ENCODE measurements at places on chromosomes 1 and 21.

GRCh38 chr1:148363439-148363810 is 119.7 kb downstream of the PPIAL4G start:
- DNase-seq = no peak

- DNase-seq = no peak
These were observed 497.2 kb upstream of the PKN2 start for GRCh38 chr1:88186911-88187310.

DNA sequence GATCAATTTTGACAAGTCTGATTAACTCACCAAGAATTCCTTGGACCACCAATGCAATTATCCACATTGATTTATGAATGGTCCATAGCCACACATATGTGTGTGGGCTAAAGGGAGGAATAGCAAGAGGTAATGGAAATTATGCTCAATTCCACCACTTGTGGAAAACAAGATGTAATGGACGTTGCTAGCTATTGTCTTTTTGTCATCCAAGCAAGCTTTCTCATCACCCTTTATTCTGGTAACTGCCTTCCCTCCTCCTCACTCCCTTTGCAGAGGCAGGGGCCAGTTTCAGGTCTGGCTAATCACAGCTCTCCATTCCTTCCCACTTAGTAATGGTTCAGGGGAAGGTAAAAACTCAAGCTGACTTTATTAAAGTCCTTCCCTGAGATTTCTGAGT is 24.7 kb upstream of the RAB3GAP2 start:
- no peak for DNase-seq

DNA sequence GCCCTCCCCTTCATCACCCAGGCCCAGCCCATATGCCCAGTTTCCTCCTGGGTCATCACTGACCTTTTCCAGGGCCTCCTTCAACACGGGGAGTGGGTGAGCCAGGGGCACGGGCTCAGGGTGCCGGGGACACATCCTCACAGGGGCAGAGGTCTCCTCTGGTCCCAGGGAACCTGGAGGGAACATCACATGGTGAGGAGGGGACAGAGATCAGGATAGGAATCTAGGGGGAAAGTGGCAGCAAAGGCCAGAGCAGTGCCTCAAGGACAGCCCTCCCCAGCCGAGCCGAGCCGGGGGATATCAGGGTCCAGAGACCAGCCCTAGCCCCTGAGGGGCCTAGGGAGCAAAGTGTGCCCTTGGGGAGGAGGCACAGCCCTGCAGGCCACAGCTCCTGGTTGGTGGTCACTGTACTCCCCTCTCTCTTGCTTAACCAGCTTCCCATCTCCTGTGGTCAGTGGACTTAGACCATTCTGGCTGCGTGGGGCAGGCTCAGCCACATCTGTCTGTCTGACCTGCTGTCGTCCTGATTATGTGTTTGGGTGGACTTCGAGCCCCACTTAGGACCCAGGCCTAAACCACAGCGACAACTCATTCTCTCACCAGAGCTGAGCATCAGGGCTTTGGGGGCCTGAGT is 9.5 kb downstream of the LACTBL1 start:
- no peak for DNase-seq

GRCh38 chr1:86247597-86248279 is 91.2 kb upstream of the COL24A1 start:
- no peak for DNase-seq

DNA sequence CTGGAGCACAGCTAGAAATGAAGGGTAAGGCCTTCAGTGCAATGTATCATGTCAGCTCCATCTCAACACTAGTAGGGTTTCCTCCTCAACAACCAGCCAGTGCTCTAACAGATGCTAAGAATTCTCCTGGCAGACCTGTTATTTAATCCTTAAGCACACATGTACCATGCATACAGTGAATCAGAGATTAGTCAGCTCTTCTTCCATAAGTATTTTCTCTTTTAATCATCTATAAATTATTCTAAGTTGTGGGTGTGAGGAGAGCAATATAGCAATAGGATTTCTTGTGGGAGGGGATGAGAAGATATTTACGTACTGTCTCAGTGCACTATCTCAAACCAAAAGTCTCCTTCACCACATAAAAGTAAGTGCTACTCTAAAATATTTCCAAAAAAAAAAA is 95.3 kb downstream of the COP1 start:
- no peak for DNase-seq

DNA sequence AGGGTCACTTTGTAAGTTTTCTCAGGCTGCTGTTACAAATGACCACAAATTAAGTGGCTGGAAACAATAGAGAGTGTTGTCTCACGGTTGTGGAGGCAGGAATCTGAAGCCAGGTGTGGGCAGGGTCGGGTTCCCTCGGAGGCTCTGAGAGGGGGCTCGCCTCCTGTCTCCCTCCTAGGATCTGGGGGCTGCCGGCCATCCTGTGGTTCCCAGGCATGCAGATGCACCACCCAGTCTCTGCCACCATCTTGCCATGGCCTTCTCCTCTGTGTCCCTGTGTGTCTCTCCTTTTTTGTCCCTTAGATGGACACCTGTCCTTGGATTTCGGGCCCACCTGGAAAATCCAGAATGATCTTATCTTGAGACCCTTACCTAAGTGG is 4.8 kb downstream of the TP73 start:
- no peak for DNase-seq

- peak; percentile 44 for DNase-seq
These were observed 5.4 kb upstream of the LAMC2 start for GRCh38 chr1:183180634-183181056.

DNA sequence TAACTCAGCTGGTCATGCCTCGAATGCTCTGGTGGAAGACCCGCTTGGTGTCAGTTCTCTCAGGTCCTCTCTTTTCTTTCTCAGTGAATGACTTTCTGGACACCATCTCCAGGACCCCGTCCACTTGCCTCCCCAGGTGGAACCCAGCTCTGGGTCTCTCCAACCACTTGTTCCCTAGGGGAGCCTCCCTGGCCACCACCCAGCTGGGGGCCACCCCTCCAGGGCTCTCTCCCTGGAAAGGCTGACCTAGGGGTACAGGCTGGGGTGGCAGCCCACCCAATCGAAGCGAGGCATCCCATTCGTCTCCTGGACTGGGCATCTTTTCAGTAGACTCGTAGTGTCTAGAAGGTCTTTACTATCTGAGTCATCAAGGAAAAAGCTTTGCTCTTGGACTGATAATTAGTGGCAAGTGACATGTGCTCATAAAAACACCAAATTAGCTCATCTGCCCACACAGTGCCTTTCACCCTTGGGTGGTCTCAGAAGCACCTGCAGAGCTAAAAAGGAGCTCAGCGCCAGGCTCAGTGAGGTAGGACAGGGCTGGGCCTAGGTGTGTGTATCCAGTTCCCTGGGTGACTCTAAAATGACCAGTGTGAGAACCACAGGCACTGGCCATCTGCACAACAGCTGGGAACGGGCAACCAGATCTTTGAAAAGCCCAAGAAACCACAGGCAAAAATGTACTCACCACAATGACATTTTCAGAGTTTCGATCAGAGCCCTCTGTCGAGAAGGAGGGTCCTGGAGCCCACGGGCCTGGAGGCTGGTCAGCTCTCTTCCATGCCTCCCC is 2.4 kb upstream of the PDXK start:
- DNase-seq = peak; percentile 81

- DNase-seq = no peak
These were observed 43.2 kb downstream of the KIF26B start for GRCh38 chr1:245197911-245198379.

DNA sequence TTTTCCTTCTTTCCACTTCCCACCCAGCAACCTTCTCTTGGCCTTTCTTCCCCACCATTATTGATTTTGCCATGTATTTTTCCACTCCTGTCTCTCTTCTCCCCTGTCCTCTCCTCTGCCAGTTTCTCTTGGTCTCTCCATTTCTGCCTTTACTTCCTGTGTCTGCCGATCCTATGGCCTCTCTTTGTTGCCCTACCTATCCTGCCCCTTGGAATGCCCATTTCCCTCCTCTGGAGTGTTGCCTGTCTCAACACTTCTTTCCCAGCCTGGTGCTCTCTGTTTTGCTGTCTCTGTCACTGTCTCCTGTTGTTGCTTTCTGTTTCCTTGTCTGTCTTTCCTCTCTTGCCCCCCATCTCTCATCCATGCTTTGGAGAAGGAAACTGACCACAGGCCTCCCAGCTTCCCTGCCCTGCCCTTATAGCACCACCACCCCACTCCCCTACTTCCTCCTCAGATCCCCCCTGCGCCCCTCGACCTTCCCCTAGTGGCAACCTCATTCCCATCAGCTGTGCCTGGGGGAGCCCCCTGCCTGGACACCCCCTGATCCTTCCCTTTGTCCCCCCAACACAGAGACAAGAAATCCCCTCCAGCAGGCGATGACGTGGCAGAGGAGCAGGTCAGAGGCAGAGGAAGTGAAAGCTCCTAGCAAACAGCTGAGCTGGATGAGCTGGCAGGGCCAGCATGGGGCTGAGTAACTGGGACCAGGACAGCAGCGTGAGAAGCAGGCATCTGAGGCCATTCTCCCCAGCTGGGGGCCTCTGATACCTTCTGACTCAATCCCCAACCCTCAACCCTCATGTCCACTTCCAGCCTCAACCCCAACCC is 6.6 kb upstream of the ETV3L start:
- DNase-seq = peak; percentile 60

GRCh38 chr1:56545711-56546110 is 33.7 kb downstream of the PLPP3 start:
- DNase-seq = no peak

DNA sequence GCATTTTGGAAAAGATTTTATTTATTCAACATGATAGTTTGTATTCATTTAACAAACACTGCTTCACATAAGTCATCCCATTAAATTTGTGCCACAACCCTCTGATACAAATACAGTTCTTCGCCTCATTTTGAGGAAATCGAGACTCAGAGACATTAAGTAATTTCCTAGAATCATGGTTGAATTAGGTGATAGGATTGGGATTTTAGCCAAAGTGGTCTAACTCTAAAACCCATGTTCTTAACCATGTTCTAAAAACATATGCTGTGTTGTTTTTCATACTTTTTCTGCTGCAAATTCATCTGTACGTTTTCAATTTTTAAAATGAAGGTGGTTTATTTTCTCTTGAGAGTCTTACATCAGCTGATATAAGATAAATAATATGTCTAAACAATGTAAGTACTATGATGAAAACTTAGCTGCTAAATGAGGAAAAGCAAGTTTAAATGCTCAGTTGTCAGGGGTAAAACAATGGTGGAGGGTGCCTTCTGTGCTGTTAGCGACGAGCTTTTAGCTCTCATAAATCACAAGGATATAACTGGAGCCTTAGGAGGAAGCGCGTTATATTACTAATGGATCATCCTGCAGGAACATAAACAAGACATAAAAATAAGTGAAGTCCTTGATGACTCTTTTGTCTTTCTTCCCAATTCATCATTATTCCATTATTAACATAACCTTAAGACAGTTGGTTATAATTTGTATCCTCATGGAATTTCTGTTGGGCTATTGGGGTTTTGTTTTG is 97.7 kb downstream of the CACHD1 start:
- no peak for DNase-seq

- DNase-seq = no peak
These were observed 12.1 kb upstream of the MIIP start for GRCh38 chr1:12007204-12007603.

GRCh38 chr1:206575165-206575893 is 36.9 kb downstream of the EIF2D start:
- peak; percentile 41 for DNase-seq

GRCh38 chr1:63294803-63295594 is 27.4 kb upstream of the FOXD3 start:
- DNase-seq = no peak

- no peak for DNase-seq
These were observed 21.7 kb downstream of the XCL1 start for GRCh38 chr1:168598125-168598524.

DNA sequence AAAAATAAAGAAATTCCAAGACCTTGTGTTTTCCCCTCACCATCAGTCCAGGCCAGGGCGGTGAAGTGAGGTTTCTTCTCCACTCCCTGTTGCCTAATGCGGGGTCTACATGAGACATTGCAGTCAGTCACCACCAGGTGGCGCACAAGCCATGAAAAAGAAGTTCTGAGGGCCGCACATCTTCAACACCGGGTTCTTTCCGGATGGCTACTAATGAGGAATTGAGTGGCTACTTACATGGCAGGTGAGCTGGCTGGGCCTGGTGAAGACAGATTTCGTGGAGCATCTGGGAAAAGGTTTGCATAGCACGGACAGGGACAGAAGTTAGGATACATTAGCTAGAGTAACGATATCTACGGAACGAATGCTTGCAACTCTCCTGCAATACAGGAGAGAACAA is 15.8 kb upstream of the S100A11 start:
- DNase-seq = no peak

DNA sequence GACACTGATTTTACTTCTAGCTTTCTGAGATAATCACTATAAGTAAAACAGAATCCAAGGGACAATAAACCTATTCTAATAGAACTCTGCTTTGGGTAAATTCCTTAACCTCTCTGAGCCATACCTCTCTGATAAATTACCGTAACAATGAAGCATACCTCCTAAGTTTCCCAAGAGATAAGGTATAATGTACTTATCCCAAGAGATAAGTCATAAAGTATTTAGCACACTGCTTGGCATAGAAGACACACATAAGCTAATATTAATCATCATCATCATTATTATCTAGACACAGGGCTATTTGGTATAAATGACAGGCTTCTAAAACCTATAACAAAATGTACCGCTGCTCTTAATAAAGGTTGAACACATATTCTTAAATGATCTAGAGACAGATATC is 16.2 kb downstream of the SSX2IP start:
- DNase-seq = no peak

DNA sequence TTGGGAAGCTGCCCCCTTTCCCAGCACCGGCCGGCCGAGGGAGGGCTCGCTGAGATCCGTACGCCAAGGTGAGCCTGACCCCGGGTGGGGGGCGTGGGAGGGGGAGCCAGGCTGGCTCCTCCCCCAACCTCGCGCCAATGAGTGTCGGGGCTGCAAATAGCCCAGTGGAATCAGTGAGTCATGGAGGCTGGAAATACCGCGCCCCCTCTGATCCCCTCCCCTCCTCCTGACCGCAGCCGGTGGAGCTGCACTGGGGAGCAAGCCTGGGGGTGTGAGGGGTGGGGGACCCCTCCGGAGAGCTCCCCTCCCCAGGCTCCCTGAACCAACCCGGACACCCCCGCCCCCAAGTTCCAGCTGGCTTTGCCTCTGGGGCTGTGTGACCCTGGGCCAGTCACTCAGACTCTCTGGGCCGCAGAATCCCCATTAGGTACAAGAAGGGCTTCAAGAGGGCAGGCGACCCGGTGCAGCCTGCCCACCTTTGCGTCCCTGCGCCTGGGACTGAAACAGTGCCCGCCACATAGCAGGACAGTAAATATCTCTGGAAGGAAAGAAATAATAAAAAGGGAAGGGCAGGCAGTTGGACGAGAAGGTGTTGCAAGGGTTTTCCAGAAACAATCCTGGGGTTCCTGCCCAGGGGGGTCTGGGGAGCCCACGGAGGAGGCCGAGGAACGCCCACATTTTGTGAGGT is 4.5 kb downstream of the HSPB7 start:
- DNase-seq = peak; percentile 45

- DNase-seq = no peak
These were observed 54.6 kb upstream of the IPO9 start for GRCh38 chr1:201774224-201774982.

Data from GM06990 (cell line).